ENCODE measurements at places on chromosomes 6 and 20.

- no peak for DNase-seq
These were observed 103.1 kb upstream of the RIN2 start for GRCh38 chr20:19654921-19655320.

DNA sequence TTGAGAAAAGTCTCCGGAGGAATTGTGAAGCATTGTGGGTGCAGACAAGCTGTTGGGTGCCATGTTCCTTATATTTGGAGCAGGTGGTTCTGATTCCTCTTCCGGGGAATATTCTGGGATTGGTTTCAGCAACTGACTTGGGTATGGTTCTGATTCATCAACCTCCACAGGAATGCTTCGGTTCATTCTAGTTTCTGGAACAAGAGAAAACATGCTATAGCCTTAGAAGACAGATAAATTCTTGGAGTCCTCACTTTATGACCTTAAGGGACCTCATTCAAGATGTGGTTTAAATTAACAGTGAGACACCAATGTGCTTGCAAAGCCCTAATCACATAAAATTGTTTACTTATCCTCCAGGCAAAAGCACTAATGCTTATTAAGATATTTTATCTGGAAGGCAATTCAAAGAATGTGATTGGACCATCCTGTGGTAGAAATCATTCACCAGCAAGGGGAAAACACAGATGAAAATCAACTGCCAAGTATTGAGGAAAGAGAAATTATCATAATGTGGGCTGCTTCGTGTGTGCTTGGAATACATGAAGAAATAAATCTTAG is 13.7 kb downstream of the TRAF3IP2 start:
- DNase-seq = no peak

- no peak for DNase-seq
These were observed 7.8 kb downstream of the QRSL1 start for GRCh38 chr6:106637051-106637716.

GRCh38 chr6:128605961-128606360 is 85.6 kb upstream of the PTPRK start:
- DNase-seq = no peak

DNA sequence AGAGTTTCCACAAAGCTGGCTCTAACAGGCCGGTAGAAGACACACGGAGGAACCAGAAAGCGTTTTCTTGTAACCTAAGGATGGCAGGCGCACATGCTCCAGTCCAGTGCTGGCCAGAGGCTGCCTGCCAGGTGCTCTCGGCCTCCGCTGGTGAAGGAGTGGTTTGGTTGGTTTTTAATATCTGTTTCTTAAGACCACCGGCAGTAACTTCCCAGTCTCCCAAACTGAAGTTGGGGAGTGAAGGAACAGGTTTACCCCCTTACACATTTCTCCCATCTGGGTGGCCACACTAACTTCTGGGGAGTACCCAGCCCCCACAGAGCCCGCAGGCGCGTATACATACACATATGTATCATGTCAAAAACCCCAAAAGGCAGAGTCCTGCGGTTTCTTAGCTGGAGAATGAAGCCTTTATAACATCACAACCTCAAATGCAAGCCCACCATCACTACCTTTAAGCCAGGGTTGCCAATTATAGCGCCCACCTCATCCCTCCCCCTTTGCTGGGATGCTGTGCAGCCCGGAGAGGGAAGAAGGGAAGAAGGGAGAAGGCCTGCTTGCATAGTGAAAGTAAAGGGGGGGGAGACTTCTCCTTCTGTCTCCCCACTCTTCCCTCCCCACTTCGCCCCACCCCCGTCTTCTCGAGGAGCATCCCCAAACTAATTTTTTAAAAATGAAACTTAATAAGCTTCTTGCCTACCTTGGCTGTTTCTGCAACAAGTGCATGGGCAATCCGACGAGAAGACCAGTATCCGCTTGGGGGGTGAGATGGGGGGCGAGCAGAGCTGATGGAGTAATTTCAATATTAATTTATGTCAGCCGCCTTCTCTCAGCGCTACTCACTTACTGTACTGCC is 1.0 kb downstream of the TRERF1 start:
- DNase-seq = peak; percentile 54

Data from stimulated activated CD4-positive, alpha-beta T cell treated with anti-CD3 and anti-CD28 coated beads, Interleukin-4, amount 100 ng/mL, for 24 hours (primary cell).